NB4 (cell line): ENCODE measurements at places on chromosomes 5 and 9.

DNA sequence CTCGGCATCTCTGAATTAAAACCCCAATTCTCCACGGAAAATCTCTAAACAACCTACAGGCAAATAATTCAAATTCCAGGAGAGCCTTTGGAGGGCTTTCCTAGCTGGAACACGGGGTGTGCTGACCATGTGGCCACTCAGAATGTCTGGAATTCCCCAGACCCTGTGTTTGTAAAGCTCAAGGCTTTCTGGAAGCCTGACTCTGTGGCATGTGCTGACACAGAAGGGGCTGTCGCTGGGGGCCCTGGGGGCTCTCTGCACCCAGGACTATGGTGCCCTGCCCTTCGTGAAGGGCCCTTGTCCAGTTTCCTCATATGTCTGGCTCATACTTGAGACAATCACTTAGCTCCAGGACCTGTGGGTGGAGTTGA is 29.0 kb upstream of the BOD1 start:
- no peak for DNase-seq

- DNase-seq = no peak
Observed at GRCh38 chr9:13971415-13971814, 342.5 kb downstream of the NFIB start.

DNA sequence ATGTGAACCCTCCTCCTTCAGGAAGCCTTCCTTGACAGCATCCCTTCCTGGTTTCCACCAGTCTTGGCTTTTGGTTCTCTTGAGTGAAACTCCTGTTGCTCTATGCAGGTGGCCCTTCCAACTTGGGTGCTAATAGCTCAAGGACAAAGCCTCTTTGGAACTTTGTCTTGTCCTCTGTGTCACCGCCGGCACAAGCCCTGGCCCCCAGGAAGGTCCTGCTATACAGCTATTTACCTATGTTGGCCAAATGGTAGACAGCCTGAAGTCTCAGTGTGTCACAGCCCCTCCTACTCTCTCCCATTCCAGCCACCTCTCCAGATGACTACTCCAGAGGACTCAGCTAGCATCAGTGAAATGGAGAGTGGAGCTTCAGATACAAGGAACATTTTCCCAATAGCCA is 94.7 kb upstream of the ZNF618 start:
- no peak for DNase-seq

DNA sequence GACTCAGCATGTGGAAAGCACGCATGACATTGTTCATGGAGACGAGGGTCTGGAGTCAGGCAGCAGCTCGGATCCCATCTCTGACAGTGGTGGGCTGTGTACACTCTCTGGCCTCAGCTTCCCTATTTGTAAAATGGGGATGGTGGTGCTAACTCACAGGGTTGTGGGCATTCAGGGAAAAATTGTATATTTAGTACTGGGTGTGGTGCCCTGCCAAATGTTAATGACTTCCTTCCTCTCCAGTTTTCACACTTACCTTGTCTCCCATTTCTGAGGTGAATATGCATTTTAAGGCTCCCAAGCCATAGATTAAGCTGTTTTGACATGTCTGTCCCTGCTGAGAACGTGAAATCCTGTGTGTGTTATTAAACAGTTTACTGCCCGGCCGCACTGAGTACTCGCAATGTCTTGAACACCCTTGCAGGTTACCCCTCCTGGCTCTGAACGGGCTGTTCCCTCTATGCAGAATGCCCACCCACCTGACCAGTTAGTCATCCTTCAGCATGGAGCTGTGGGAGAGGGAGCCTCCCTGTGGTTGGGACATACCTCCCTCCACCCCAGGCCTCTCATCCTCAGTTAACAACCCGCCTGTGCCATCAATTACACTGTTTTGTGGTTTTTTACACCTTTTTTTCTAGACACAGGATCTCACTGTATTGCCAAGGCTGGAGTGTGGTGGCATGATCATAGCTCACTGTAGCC is 25.8 kb downstream of the TJP2 start:
- DNase-seq = peak; percentile 4

DNA sequence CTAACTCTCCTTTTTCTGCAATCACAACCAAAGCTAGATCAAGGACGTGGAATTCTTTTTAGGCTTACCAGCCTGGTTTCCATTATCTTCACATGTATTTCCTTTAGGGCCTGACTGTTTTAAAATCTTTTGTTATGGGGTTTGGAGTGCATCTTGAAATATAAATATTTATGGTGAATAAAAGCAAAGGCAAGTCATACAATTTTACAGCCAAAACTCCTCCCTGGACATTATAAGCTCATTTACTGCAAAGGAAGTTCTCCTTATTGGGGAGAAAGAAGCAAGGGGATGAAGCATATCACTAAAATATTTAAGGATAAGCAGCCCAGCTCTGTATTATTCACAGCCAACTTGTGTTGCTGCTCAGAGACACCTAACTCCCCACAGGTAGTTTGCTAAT is 132.2 kb upstream of the TARS1 start:
- DNase-seq = no peak

DNA sequence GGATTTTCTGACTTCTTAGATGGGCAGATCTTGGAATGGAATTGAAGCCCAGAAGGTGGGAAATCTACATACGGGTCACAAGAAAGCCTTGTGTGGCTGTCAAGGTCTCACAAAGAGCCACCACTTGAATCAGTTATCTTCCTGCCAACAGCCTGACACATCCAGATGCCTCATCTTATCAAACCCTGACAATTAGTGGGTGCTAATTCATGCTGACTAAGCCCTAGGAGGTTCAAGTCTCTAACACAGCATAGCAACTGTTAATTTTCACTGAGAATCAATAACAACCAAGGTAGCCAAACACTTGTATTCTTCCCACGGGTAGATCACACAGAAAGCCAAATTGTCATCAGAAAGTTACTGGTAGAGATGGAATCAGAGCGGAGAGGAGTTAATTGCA is 222.2 kb downstream of the TMEM167A start:
- DNase-seq = no peak

GRCh38 chr9:110427497-110428104 is 89.9 kb upstream of the TXNDC8 start:
- DNase-seq = peak; percentile 46

- no peak for DNase-seq
Observed at GRCh38 chr5:81163651-81164050, 69.5 kb upstream of the CKMT2 start.

GRCh38 chr9:94681508-94681907 is 42.2 kb upstream of the FBP1 start:
- peak; percentile 69 for DNase-seq

DNA sequence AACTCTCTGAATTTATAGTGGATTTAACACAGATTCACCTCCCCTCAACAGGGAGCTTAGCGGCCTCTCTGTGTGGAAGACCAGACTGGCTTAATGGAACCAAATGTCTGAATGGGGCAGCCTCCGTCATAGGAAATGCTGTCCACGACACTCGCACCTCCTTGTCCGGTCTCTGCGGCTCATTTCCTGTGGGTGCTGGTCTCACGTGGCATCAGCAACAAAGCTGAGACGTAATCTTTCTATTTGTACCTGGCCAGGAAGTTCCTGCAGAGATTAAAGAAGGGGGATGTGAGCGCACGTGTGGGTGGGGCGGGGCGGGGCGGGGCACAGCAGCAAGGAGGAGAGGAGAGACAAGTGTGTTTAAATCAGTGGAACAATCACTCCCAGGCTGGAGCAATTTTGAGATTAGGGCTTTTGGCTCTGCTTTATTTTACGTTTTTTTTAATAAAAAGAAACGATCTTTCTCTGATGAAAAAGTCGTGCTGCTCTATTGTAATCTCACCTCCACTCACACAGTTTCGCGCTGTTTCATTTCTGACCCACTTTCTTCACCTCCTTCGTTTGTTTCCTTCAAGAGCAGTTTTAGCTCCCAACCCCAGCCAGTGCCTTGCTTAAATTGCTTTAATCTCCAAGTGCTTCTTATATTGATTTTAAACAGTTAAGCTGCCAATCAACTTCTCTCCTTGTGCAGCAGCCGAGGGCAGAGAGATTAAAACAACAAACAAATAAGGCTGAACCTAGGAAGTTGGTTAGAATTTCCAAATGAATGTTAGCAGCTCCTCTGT is 132.2 kb upstream of the ASTN2 start:
- no peak for DNase-seq

DNA sequence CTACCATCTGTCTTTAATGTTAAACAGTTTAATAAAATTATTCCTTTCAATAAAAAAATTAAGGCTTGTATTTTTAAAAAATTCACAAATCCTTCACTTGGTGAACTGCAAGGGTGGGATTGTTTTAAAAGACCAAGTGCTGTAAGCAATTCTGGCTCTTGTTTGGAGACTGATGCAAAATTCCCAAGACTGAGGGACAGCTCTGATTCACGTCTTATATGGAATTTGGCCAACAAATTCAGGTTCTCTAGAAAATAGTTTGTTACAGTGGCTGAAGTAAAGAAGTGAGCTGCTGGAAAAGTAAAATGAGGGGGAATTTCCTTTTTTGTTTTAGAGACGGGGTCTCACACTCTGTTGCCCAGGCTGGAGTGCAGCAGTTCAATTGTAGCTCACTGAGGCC is 58.3 kb downstream of the PRELID2 start:
- no peak for DNase-seq

GRCh38 chr5:73619606-73620333 is 6.2 kb upstream of the ARHGEF28 start:
- DNase-seq = no peak

DNA sequence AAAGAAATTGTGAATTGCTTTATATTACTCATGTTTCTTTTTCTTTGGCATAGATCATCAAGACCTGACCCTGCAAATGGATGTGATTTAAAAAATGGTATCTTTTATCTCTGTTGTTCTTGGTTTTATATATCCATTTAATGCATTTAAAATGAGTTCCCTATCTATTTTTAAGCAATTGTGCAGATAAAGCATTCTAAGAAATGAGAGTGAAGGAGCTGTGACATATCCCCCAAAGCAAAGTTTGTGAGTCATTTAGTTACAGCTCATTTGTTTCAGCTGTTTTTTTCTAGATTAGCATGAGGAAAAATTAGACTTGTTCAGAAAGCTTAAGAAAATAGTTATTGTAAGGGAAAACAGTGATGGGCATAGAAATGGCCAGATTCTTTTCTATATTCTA is 7.6 kb upstream of the ELOVL7 start:
- no peak for DNase-seq

GRCh38 chr5:172051643-172052339 is 45.4 kb upstream of the FBXW11 start:
- DNase-seq = no peak

DNA sequence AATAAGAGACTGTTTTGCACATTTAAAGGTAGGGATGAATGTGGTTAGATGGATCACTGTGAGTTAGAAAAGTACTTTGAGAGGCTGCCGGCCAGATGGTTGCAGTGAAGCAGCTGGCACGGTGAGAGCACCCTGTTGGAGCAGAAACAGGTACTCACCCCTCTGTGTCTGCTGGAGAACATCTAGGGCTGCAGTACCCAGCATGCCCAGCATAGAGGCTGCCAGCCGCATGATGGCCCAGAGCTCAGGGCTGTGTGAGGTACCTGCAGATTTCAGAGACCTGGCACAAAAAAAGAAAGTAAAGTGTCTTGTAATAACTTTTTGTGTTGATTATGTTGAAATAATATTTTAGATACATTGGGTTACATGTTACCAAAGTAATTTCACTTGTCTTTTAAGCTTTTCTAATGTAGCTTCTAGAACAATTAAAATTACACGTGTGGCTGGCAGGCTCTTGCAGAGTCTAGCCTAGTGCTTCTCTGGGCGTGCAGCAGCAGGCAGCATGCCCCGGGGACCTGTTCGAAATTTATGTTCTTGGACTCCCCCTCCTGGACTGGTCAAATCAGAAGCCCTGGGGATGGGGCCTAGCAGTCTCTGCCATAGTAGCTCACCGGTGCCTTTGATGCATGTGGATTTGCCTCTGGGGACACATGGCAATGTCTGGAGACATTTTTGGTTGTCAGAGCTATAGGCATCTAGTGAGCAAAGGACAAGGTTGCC is 11.1 kb downstream of the WDR5 start:
- DNase-seq = peak; percentile 38

DNA sequence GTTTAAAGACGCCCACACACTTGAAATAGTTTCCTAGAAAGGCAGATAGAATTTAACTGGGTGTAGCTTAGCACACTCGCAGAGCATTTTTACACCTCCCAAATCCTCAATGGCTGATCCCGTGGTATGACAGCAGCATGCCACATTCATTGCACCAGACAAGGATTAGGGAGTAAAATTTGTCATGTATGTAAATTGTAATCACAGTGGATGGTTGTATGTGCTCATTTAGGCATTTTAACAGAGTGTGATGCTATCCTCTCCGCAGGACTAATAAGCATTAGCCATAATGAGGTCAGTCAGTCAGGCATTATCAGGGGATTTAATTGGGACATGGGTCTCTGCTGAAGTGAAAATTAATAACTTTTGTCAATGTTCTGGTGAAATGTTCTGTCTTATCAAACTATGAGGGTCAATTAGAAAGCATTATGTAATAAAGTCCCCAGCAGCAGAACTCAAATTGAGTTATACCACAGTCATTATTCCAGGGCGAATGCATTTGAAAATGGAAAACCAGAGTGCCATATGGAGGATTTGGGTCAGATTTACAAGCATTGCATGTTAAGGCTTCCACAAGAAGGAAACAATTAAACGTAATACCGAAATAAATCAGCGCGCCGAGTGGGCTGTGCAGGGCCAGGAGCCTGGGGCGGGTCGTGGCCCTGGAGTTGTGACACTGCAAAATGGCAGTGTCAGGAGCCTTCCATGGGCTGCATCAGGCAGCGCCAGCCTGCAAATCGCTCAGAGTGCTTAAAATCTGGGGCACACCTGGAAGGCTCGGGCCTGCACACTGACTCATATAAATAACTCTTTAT is 602.2 kb downstream of the BNC2 start:
- DNase-seq = no peak

DNA sequence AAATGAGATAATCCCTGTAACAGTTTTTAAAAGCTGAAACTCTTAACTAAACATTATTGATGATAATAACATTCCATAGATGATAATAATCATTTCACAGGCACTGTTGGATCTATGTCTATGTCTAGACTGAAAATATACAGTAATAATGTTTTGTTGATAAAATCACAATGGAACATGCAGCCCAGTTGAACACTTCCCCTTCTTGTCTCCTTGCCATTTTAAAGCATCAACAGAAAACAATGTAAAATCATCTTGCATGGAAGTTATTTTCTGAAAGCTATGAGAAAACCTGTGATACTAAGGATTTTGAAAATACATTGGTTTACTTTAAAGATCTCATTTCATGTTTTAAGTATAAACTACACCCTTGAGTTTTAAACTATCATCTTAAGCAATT is 1.9 kb downstream of the GAPT start:
- peak; percentile 34 for DNase-seq

DNA sequence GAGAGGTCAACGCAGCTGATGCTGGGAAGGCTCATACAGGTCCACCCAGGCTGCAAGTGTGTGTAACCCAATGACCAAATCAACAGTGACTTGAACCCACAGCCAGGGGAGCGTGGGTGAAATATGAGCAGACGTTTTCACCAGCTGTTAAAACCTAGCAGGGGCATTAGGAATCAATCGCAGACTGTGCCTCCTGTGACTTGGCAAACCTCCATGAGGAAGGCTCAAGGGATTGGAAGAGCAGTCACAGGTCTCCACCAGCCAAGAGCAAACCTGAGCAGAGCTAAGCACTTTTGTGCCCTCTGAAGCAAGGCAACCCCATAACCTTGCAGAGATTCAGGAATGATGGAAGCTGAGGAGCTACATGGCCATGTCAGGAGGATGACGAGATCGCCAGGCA is 25.5 kb downstream of the INSYN2B start:
- DNase-seq = no peak

- DNase-seq = no peak
Observed at GRCh38 chr5:42587096-42587723, 164.0 kb downstream of the GHR start.
